NCI-H774 (cell line): ENCODE measurements at places on chromosomes 12 and 14.

GRCh38 chr14:21268617-21269251, 508 bp downstream of the HNRNPC start:
- DNase-seq, result peak; percentile 11

DNA sequence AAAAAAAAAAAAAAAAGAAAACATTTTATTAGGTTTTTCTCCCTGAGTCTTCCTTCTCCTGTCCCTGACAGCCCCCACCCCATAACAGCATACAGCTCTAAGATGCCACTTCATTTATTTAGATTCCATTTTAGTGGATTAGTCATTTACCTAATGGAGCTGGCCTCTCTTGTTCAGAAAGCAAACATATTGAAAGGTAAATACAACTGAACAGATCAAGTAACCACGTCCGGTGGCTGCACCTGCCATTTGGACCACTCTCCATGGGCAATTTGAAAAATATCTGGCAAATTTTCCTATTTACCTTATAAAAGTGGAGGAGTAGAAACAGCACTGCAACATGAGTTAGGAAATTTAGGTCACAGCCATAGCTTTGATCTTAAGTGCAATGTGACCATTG, 254.6 kb downstream of the C12orf42 start:
- DNase-seq, result peak; percentile 100

- DNase-seq, result no peak
Measured at GRCh38 chr12:14836336-14837210, 6.8 kb downstream of the ART4 start.

- DNase-seq, result no peak
Measured at GRCh38 chr14:75147423-75148071, 20.7 kb upstream of the NEK9 start.

- DNase-seq, result no peak
Measured at GRCh38 chr14:80634106-80634758, 307.3 kb downstream of the CEP128 start.

DNA sequence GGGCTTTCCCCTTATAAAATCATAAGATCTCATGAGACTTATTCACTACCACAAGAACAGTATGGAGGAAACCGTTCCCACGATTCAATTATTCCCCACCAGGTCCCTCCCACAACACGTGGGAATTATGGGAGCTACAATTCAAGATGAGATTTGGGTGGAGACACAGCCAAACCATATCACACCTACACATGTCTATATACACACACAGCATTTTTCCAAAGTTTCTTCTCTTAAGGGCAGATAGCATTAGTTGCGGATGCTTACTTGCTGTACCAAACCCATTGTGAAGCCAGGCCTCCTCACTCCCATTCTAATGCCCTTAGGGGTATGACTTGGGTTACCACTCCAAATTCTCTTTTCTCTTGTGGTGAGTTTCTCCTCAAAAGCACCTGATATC, 104.1 kb upstream of the RAP1B start:
- DNase-seq, result no peak

- peak; percentile 62 for DNase-seq
Measured at GRCh38 chr12:81381951-81382350, 304.1 kb downstream of the ACSS3 start.

DNA sequence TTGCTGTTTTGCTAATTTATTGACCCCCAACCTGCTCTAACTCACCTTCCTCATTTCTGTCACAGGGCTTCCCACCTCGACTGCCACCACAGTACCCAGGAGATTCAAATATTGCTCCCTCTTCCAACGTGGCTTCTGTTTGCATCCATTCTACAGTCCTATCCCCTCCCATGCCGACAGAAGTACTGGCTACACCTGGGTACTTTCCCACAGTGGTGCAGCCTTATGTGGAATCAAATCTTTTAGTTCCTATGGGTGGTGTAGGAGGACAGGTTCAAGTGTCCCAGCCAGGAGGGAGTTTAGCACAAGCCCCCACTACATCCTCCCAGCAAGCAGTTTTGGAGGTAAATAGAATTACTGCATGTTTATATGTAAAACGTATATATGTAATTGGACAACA, 68.8 kb downstream of the RAD52 start:
- DNase-seq, result no peak
